Activated CD4-positive, alpha-beta T cell treated with anti-CD3 and anti-CD28 coated beads for 36 hours (primary cell): ENCODE measurements at places on chromosomes 11 and 22. TPM values are rescaled to one million over a fixed set of nuclear protein-coding genes. Genes with fewer than 3 reads are reported as not detected.

The MOV10L1 gene
- 0.11 TPM for total RNA-seq

The ST14 gene
- total RNA-seq, result not detected

The SEC14L6 gene
- total RNA-seq, result not detected

The BTBD18 gene
- total RNA-seq, result not detected
